Esophagus squamous epithelium (tissue), 5 donors: ENCODE measurements at places on chromosomes 13 and 19. TPM values are rescaled to one million over a fixed set of nuclear protein-coding genes. Genes with fewer than 3 reads are reported as not detected.
A peak's percentile ranks its signal among the peaks of the same experiment; 100 is the strongest.

DNA sequence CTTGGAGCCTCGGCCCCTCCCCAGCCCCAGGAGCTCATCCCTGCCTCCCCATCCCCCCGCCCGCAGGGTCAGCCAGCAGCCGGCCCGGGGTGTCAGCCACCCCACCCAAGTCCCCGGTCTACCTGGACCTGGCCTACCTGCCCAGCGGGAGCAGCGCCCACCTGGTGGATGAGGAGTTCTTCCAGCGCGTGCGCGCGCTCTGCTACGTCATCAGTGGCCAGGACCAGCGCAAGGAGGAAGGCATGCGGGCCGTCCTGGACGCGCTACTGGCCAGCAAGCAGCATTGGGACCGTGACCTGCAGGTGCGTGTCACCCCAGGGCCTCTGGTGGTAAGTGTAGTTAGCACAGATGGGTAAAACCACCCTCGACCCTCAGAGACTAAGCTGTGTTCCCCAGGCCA lies 13.8 kb downstream of the MAP1S start:
- H3K27me3 ChIP-seq = no peaks in the 10 kb centered on the region
- peaks cover 8% of the 10 kb centered on the region for H3K4me1 ChIP-seq
- no peak for DNase-seq

DNA sequence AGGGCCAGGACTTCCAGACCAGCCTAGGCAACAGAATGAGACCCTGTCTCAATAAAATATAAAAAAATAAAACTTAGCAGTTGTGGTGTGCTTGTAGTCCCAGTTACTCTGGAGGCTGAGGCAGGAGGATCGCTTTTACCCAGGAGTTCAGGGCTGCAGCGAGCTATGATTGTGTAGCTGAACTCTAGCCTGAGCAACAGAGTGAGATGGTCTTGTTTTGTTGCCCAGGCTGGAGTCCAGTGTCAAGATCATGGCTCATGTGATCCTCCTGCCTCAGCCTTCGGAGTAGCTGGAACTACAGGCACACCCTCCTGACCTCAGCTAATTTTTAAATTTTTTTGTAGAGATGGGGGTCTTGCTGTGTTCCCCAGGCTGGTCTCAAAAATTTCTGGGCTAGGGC lies 4.3 kb upstream of the JUNB start:
- H3K4me3 ChIP-seq = peak overlapping the region; percentile 17
- peaks cover 91% of the 10 kb centered on the region for H3K4me1 ChIP-seq
- H3K27me3 ChIP-seq = no peaks in the 10 kb centered on the region
- peak overlapping the region; percentile 99 for H3K27ac ChIP-seq
- no peaks in the 10 kb centered on the region for H3K36me3 ChIP-seq

- no peak overlapping the region for H3K4me3 ChIP-seq
- DNase-seq = no peak
- H3K27ac ChIP-seq = no peak overlapping the region
- H3K27me3 ChIP-seq = no peaks in the 10 kb centered on the region
Observed at GRCh38 chr13:114319441-114319913, 5.2 kb downstream of the CHAMP1 start.

Gene LGALS7B
- 871 TPM for total RNA-seq

DNA sequence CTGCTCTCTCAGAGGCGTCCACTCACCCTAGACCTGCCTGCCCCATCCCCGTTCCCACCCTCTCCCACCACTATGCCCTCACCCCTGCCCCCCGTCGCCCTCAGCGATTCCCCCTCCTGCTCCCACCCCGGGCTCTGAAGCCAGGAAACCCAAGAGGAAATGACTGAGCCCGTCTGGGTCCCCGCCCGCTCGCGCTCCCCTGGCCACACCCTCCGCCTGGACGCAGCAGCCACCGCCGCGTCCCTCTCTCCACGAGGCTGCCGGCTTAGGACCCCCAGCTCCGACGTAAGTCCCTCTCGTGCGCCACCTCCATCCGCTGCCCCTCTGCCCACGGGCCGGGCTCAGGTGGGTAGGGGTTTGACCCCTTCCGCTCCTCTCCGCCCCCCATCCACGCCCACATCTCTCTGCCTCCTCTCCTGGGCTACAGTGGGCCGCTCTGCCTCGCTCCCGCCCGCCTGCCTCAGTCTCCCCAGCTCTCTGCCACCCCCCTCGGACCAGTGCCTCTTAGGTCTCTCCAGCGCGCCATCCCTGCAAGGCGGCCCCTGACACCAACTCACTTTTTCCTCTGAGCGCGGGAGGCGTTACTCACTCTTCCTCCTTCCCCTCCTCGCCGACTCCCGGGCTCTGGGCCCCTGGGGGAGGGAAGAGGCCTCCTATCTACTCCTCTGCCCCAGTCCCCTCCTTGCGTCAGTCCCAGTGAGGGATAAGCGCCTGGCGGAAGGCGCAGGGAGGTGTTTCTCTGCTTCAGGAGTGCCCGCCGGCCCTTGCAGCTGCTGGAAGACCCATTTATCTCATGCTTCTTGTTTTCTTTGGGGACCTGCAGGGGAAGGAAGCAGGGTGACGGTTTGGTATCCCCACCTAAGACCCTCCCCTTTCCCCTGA lies at the start of gene FXYD5:
TSS of gene FXYD5 (plus strand) at position 211 of the 882 bp plus-strand sequence. CDS start 816 bp downstream, outside the sequence.
- H3K27me3 ChIP-seq = no peaks in the 10 kb centered on the region
- H3K4me1 ChIP-seq = peaks cover 17% of the 10 kb centered on the region
- peak within 1 kb of the TSS; percentile 80 for H3K27ac ChIP-seq
- H3K36me3 ChIP-seq = no peaks in the 10 kb centered on the region

DNA sequence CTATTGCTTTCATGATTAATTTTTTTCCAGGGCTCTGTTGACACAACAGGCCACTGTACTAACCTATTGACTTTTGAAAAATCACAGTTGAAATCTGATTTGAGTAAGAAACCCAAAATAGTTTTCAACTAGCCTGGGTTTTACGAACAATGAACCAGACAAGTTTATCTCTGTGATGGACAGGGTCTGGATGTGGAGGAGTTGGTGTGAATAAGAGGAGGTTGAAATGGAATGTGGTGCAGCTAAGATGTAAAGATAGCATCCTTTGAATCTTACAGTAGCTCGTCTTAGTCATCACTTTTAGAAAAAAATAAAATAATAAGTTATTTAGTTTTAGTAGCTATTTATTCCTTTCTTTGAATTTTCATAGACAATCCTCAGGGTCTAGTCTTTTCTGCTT lies 8.3 kb upstream of the OXGR1 start:
- H3K36me3 ChIP-seq = no peaks in the 10 kb centered on the region
- H3K27me3 ChIP-seq = no peaks in the 10 kb centered on the region
- DNase-seq = no peak
- peaks cover 24% of the 10 kb centered on the region for H3K4me1 ChIP-seq

Gene EID2B
- 3.6 TPM for total RNA-seq

DNA sequence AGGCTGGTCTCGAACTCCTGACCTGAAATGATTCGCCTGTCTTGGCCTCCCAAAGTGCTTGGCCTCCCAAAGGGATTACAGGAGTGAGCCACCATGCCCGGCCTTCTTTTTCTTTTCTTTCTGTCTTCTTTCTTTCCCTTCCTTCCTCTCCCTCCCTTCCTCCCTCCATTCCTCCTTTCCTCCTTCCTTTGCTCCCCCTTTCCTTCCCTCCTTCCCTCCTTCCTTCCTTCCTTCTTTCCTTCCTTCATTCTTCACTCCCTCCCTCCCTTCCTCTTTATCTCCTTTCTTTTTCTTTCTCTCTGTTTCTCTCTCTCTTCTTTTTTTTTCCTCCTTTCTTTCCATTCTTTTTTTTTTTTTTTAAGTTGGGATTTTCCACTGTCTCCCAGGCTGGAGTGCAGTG lies 12.1 kb downstream of the C3 start:
- H3K36me3 ChIP-seq = no peaks in the 10 kb centered on the region
- H3K27me3 ChIP-seq = no peaks in the 10 kb centered on the region
- no peaks in the 10 kb centered on the region for H3K4me1 ChIP-seq
- H3K27ac ChIP-seq = no peak overlapping the region

GRCh38 chr13:99055735-99056134 lies 77.9 kb upstream of the DOCK9 start:
- H3K36me3 ChIP-seq = no peaks in the 10 kb centered on the region
- peak overlapping the region; percentile 72 for H3K27ac ChIP-seq
- DNase-seq = no peak
- H3K4me3 ChIP-seq = no peak overlapping the region
- H3K4me1 ChIP-seq = peaks cover 33% of the 10 kb centered on the region

DNA sequence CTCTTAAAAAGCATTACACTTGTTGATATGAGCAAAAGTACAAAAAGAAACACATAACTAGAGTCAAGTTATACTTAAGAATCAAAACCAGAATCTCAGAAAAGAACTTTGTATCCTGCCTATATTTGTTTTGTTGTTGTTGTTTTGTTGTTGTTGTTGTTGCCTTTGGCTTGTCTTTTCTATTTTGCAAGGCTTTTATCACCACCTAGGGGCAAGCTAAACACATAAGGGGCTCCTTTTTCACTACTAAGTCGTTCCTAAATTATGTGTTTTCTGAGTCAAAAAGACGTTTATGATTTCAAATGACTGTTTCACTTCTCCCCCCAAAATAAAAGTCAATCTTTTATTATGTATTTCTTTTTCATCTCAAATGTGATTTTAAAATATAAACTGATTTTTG lies 250.2 kb downstream of the RBM26 start:
- H3K4me1 ChIP-seq = no peaks in the 10 kb centered on the region
- H3K36me3 ChIP-seq = no peaks in the 10 kb centered on the region
- no peaks in the 10 kb centered on the region for H3K27me3 ChIP-seq

GRCh38 chr13:24406524-24406923 lies 97.1 kb downstream of the C1QTNF9 start:
- no peaks in the 10 kb centered on the region for H3K4me1 ChIP-seq
- no peak overlapping the region for H3K4me3 ChIP-seq
- no peaks in the 10 kb centered on the region for H3K36me3 ChIP-seq
- no peaks in the 10 kb centered on the region for H3K27me3 ChIP-seq

DNA sequence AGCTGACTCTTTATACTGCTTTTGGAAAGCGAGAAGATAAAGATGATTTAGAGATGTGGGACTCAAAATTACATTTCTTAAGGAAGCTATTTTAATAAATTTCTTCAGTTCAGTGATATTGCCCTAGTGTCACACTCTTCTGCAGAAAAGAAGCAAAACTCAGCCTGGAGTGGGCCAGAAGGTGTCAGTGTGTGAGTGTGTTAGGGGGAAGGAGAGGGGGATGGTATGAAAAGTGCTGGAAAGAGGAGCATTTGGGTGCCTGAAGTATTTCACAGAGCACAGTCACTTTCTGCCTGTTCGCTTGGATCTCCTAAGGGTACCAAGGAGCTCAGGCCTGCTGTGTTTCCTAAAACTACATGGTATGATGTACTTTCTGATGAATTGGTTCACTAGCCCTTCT lies 84.5 kb upstream of the FRY start:
- no peak overlapping the region for H3K4me3 ChIP-seq
- no peaks in the 10 kb centered on the region for H3K36me3 ChIP-seq
- no peak overlapping the region for H3K27ac ChIP-seq
- DNase-seq = no peak
- H3K27me3 ChIP-seq = no peaks in the 10 kb centered on the region

DNA sequence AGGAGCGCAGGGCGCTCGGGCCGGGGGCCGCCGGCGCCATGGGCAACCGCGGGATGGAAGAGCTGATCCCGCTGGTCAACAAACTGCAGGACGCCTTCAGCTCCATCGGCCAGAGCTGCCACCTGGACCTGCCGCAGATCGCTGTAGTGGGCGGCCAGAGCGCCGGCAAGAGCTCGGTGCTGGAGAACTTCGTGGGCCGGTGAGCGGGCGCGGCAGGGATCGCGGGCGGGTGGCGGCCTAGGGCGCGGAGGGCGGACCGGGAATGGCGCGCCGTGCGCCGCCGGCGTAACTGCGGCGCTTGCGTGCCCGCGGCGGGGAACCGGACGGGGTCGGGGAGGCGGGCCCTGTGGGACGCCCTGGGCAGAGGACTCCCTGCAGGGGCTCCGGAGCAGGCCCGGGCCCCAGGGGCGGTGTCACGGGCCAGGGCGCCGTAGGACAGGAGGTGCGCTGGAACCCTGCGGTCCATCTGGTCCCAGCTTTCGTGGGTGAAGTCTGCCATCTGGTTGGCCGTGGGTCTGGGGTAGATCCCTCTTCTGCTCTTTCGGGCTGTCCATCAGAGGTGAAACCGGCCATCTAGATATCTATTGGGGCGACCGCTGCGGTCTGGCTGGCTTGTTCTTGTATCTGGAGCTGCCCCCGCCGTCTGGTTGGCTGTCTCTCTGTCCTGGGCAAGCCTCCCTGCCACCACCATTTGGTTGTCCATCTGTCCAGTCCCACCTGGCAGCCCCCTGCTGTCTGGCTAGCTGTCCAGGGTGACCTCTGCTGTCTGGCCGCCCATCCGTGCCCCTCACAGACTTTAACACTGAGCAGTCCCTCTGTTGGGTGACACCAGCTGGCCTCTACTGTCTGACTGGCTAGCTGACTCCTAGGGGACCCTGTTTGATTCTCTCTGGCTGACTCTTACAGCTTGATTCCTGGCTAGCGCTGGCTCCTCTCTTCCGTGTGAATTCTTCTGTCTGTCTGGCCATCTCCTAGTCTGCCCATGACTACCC lies 622 bp downstream of the DNM2 start:
- no peaks in the 10 kb centered on the region for H3K27me3 ChIP-seq
- H3K27ac ChIP-seq = peak overlapping the region; percentile 93
- peaks cover 23% of the 10 kb centered on the region for H3K4me1 ChIP-seq
- no peak for DNase-seq
- peak overlapping the region; percentile 90 for H3K4me3 ChIP-seq

DNA sequence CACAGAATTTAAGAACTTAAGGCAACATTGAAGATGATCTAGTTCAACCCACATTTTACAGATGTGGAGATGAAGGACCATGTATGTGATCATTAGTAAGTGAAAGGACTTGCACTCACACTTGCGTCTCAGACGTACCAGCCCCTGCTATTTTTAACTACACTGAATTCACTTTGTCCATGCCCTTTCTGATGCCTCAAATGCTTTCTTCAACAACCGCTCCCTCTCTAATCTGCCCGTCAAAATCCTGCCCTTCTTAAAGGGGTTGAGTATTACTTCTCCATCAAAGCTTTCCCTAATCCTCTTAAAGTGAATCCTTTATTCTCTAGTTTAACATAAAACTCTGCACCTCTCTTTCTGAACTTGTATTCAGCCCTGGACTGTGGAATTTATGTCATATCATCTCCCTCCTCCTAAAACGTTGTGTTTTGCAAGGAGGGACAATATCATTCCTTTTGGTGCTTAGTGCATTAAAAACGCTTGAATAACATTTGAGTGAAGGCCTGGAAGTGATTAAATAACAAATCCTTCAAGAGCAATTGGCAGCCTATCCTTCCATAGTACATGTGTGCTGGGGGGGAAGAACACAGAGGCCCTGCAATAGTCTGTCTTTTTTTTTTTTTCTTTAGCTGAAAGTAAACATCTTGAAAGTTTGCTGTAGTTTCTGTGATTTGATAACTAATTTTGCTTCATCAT lies 493.3 kb downstream of the LMO7 start:
- no peaks in the 10 kb centered on the region for H3K4me1 ChIP-seq
- H3K27ac ChIP-seq = no peak overlapping the region
- no peaks in the 10 kb centered on the region for H3K36me3 ChIP-seq
- DNase-seq = no peak

Gene ZNF628
- 8.7 TPM for total RNA-seq

DNA sequence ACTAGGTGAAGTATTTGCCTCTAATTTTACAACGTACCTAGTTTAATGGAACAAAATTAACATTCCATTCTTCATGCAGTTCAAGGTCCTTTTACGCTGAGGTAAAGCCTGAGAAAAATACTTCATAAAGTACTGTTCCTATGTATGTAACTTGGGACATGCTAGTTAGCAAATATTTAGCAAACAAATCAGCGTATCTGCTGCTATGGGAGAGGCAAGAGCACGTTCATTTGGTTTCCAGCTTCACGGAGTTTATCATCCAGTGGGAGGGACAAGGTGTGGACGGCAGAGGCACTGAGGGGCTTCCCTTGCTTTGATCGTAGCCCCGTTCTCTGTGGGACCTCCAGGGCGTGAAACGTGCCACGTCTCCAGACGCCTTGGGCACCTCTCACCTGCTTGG lies 248.8 kb downstream of the IRS2 start:
- H3K27ac ChIP-seq = no peak overlapping the region
- DNase-seq = no peak
- no peaks in the 10 kb centered on the region for H3K27me3 ChIP-seq

Gene SLC10A2
- not detected for total RNA-seq

Gene ZNF415
- total RNA-seq = 0.26 TPM

GRCh38 chr19:31718032-31718431 lies 368.8 kb upstream of the TSHZ3 start:
- no peaks in the 10 kb centered on the region for H3K27me3 ChIP-seq
- no peak for DNase-seq
- H3K36me3 ChIP-seq = no peaks in the 10 kb centered on the region
- no peak overlapping the region for H3K4me3 ChIP-seq
